Naive thymus-derived CD4-positive, alpha-beta T cell (primary cell): ENCODE measurements at places on chromosomes 7 and 10. TPM values are rescaled to one million over a fixed set of nuclear protein-coding genes. Genes with fewer than 3 reads are reported as not detected.

DNA sequence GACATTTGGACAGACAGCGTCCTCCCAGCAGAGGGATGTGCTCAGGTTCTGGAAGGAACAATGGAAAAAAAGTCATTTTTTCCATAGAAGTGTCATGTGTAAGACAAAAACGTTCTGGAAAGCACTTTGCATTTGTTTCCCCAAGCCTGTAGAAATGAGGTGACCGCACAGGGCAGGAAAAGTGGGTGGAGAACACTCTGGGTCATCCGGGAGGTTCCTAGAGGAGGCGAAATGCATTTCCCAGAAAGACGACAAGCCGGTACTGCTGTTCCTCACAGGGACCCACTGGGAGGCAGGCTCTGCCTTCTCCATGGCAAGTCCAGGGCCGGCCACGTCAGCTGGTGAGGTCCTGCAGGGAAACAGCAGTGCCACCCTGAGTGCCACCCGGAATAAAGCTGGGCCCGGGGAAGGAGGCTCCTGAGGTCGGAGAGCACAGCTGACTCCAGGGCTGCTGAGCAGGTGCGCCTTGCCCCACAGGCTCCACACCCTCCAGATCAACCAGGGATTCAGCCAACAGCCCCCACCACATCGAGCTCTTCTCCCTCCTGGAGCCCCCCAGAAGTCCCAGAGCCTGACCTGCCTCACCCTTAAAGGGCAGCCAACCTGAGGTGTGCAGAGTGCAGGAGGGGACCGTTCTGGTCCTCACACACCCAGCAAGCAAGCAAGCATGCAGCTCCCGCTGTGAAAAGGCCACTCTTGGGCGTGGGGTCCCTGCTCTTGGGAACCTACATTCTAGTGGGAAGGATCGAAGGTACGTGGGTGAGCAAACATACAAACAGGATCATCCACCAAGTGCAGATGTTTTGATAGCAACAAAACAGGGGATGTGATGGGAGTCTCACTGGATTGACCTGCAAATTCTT lies 28.8 kb upstream of the INPP5A start:
- H3K36me3 ChIP-seq: no peaks in the 10 kb centered on the region
- no peak overlapping the region for H3K4me3 ChIP-seq
- H3K4me1 ChIP-seq: no peaks in the 10 kb centered on the region
- no peaks in the 10 kb centered on the region for H3K27me3 ChIP-seq
- no peak for DNase-seq

Gene ZMIZ2
- total RNA-seq: 144 TPM

DNA sequence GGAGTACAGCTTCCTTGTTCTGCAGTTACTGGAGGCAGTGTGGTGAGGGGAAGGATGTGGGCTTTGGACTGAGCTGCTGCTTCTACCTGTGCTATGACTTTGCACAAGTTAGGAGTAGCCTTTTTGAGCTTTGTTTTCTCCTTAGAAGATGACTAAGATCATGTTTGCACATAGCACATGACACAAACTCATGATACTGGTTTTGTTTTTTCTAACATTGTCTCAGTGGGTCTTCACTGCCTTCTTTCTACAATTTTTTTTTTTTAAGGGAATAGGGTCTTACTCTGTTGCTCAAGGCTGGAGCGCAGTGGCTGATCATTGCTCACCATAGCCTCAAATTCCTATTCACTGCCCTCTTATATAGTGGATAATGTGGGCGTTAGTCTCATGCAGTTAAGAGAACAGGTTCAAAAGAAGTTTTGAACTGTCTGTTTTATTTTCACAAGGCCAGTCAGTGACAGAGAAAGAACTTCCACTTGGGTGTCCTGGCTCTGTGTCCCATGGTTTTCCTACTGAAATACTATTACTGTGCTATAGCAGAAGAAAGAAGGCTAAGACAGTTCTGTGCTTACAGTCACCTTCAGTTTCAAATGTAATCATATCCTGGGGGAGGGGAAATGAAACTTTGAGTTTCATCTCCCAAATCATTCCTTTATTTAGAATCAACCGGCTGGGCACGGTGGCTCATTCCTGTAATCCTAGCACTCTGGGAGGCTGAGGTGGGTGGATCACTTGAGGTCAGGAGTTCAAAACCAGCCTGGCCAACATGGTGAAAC lies 72.0 kb downstream of the KAT6B start:
- no peak overlapping the region for H3K27ac ChIP-seq
- no peaks in the 10 kb centered on the region for H3K27me3 ChIP-seq
- H3K36me3 ChIP-seq: no peaks in the 10 kb centered on the region
- H3K4me1 ChIP-seq: peaks cover 9% of the 10 kb centered on the region
- DNase-seq: no peak
- H3K4me3 ChIP-seq: no peak overlapping the region

- no peaks in the 10 kb centered on the region for H3K27me3 ChIP-seq
- no peaks in the 10 kb centered on the region for H3K36me3 ChIP-seq
- H3K4me3 ChIP-seq: no peak overlapping the region
- H3K27ac ChIP-seq: no peak overlapping the region
- DNase-seq: no peak
Observed at GRCh38 chr7:95867309-95867708, 95.0 kb downstream of the DYNC1I1 start.

- no peaks in the 10 kb centered on the region for H3K36me3 ChIP-seq
- H3K4me3 ChIP-seq: no peak overlapping the region
- no peak for DNase-seq
- no peaks in the 10 kb centered on the region for H3K27me3 ChIP-seq
- no peak overlapping the region for H3K27ac ChIP-seq
Observed at GRCh38 chr7:142359694-142360279, 101.9 kb upstream of the PRSS58 start.

Gene SPDYE16
- total RNA-seq: 0.88 TPM

Gene KAZALD1
- total RNA-seq: not detected

- no peaks in the 10 kb centered on the region for H3K27me3 ChIP-seq
- no peaks in the 10 kb centered on the region for H3K4me1 ChIP-seq
- no peak overlapping the region for H3K27ac ChIP-seq
- DNase-seq: no peak
- H3K4me3 ChIP-seq: no peak overlapping the region
- H3K36me3 ChIP-seq: peaks cover 78% of the 10 kb centered on the region
Observed at GRCh38 chr10:101623528-101623927, 35.4 kb downstream of the DPCD start.

Gene APBB1IP
- total RNA-seq: 70.3 and 71.7 TPM in 2 replicates

GRCh38 chr10:78377356-78377755 lies 343.7 kb downstream of the RPS24 start:
- no peak overlapping the region for H3K4me3 ChIP-seq
- no peaks in the 10 kb centered on the region for H3K36me3 ChIP-seq
- H3K27me3 ChIP-seq: no peaks in the 10 kb centered on the region
- H3K27ac ChIP-seq: no peak overlapping the region
- no peaks in the 10 kb centered on the region for H3K4me1 ChIP-seq
